Fibroblast of lung (primary cell): ENCODE measurements at places on chromosomes 2 and 18. TPM values are rescaled to one million over a fixed set of nuclear protein-coding genes. Genes with fewer than 3 reads are reported as not detected.

The GAL3ST2 gene
- total RNA-seq = 0.17 TPM in 1 of 2 replicates, not detected in the other

DNA sequence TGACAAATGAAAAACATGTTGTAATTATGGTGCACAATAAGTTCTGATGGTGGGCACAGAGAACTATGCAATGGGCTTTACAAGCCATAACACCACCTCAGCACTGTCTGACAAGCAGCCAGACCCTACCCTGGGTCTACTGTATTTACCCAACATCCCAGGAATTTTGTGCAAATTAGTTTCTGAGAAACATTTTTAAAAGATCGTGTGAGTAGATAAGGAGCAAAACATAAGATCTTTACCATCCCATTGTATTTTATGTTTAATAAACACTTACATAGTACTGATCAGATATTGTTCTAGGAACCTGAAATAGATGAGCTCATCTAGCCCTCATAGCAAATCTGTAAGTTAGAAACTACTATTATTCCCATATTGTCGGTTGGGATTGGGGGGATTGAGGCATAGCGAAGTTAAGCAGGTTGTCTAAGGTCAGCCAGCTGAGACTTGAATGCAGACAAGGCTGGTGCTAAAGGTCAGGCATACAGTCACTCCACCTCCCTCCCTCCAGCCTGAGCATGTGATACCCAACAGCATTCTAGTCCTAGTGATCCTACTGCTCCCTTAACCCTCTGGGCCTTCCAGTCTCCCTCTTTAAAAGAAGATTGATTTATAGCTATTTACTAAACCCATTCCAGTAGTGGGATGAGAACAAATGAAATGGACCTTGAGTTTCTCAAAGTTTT, 67.4 kb upstream of the STAM2 start:
- no peak for DNase-seq

- peak; percentile 56 for DNase-seq
Measured at GRCh38 chr2:11319939-11320338, 24.5 kb downstream of the ROCK2 start.

The COLEC11 gene
- total RNA-seq = 0.77 and 0.83 TPM in 2 replicates

- no peak for DNase-seq
Measured at GRCh38 chr2:140892436-140892835, 1238.4 kb downstream of the LRP1B start.

The LRRC30 gene
- not detected in 2 replicates for total RNA-seq

The NGEF gene
- total RNA-seq = under 0.01 TPM in 1 of 2 replicates, not detected in the other

The KLHL29 gene
- total RNA-seq = 4.9 and 7.9 TPM in 2 replicates

GRCh38 chr18:67876871-67877270, 360.4 kb upstream of the DSEL start:
- DNase-seq = no peak

The SLC40A1 gene
- 91.9 and 97.4 TPM in 2 replicates for total RNA-seq

DNA sequence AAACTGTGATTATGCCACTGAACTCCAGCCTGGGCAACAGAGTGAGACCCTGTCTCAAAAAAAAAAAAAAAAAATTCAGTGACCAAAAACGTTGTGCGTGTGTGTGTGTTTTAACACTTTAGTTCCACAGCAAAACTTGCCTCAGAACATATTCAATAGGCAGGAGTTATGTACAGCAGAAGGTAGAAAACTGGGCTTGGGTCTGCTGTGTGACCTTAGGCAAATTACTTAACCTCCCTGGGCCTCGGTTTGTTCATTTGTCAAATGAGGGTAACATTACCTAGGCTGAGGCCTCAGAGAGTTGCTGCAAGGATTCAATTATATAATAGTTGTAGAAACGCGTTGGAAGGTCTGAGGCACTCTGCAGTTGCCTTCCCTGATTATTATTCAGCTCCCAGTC, 10.3 kb upstream of the SCG2 start:
- no peak for DNase-seq

The SALL3 gene
- not detected in 2 replicates for total RNA-seq

GRCh38 chr2:18356676-18357075, 203.8 kb downstream of the RDH14 start:
- DNase-seq = peak; percentile 39
